Stimulated activated CD8-positive, alpha-beta memory T cell treated with anti-CD3 and anti-CD28 coated beads, Interleukin-4, amount 100 ng/mL, for 1 hour (primary cell): ENCODE measurements at places on chromosomes 2 and 18.

DNA sequence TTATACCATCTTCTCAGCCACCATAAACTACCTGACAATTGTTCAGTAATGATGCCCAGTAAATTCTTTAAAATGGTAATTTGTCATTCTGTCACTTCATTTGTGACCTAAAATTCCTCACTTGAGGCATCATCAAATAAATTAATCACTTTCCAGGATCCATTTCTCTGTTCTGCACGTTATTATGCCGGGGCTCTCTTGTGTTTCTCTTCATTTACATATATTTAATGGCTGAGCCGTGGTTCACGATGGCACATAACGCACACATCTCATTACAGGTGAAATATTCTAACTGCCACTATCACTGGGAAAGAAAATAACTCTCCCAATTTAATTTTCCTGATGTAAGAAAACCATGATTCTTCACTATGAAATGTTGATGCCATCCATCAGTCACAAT lies 529.6 kb downstream of the NR4A2 start:
- DNase-seq: no peak

DNA sequence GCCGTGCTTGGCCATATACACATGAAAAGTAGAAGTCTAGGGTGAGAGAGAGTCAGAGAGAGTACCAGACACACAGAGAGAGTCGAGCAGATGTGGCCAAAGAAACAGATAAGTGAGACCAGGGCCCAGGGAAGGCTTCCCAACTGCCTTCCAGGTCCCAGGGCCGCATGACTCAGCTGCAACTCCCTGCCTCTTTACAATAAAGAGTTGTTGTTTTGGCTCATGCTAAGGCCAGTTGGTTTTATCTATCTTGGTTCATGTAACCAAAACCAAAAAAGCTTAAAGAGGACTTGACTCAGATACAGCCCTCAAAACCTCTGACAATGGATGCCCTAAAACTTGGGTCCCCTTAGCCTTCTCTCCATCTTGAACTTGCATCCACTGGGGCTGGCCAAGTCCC lies 36.9 kb downstream of the REEP1 start:
- no peak for DNase-seq

DNA sequence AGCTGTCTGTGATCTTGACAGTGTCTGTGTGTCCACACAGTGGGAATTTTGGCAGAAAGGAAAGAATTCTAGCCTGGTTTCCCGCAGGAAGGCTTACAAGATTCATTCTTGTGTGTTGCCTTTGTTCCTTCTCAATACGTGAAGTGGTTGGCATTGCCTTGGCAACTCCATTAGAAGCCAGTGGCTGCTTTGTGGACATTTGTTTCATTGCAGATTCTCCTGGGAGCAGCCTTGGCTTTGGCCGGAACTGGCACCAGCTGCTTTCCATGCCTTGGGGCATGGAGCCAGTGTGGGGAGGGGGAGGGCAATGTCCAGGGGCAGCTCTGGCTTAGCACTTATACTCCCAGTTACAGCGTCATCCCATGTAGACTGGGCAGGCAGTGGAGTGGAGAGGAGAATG lies 39.4 kb downstream of the KIF5C start:
- DNase-seq: no peak

GRCh38 chr2:240320204-240320993 lies 115.1 kb upstream of the GPC1 start:
- no peak for DNase-seq

DNA sequence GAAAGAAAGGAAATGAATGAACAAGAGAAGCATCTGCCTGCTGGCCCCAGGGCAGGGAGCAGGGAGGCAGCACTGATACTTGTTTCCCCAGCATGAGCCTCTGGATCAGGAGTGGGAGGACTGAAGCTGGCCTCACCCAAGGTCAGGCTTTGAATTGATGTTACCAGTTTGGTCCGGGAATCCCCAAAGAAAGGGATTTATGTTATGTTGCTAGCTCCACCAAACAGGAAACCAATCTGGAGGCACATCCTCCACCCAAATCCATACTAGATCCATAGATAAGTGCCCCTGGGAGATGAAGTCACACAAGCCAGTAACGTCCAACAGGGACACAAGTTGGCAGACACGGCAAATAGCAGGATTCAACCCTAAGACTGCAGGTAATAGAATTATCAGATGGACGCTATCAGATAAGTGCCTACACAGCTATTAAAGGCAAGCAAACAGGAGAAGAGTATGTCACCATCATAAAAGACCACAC lies 85.9 kb downstream of the MTCL1 start:
- DNase-seq: no peak

- DNase-seq: no peak
Observed at GRCh38 chr2:138581909-138582308, 80.3 kb downstream of the SPOPL start.

DNA sequence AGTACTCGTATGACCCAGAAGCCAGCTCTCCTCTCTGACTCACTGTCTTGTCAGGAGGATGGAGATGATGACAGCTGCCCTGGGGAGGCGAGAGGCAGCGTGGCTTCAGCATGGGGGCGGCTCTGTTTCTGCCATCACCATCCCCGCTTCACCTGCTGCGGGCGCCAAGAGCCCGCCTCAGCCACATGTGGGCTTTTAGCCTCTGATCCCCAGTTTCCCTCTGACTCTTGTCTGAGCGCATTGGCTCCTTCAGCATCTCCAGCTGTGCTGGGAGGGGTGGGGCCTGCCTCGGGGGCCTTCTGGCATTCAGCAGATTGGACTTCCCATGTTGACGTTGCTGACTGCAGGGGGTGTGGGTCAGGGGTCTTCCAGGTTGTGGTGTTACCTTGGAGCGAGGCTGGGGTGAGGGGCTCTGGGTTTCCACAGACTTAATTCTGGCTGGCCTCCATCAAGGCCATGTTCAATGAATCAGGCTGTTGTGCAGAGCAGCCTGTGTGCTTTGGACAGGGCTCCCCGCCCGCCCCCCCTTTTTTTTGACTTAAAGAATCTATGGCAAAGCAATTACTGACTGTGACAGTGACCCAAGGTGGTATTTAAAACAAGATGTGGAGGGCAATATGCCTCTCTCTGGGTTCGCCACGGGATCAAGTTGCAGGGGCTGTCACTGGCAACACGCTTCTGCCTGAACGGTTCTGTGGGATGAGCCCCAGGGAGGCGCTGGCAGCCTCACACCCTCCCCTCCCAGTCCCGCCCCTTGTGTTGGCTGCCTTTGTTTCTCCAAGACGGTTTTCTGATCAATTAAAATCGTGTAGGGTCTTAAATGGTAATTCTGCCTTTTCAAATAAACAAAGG lies 228.3 kb downstream of the LDLRAD4 start:
- DNase-seq: no peak

GRCh38 chr2:237205561-237205971 lies 119.9 kb downstream of the COPS8 start:
- no peak for DNase-seq
